ENCODE measurements at places on chromosomes 1 and 21. TPM values are rescaled to one million over a fixed set of nuclear protein-coding genes. Genes with fewer than 3 reads are reported as not detected.
A peak's percentile ranks its signal among the peaks of the same experiment; 100 is the strongest.

GRCh38 chr1:230717251-230717650 is 3.3 kb upstream of the AGT start:
- DNase-seq, result no peak

- no peak for DNase-seq
Observed at GRCh38 chr1:234690872-234691271, 80.9 kb upstream of the IRF2BP2 start.

DNA sequence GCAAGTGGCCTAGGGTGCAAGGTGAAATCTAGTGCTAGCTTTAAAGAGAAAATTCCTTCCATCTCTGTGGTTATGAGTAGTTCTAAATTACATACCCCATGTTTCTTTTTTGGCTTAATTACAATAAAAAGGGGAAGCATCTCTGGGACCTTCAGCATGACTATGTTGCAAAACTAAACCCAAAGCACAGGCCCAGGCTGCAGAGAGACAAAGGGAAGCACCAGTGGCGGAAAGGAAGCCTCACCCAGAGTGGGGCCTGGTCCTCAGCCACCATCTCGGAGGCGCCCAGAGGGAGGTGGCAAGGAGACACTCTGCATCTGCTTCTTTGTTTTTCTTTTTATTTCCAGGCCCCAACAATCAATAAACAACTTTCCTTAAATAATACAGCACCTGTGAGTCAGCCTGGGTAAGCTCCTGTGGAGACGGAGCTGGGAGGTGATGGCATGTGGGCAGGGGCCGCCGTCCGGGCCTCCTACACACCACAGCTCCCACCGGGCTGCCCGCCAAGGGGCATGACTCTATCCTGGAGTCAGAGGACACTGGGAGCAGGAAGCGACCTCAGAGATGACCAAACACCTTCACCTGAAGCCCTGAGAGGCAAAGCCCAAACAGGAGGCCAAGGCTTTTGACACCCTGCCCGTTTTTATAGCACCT is 21.7 kb downstream of the ITPKB start:
- no peak for DNase-seq

DNA sequence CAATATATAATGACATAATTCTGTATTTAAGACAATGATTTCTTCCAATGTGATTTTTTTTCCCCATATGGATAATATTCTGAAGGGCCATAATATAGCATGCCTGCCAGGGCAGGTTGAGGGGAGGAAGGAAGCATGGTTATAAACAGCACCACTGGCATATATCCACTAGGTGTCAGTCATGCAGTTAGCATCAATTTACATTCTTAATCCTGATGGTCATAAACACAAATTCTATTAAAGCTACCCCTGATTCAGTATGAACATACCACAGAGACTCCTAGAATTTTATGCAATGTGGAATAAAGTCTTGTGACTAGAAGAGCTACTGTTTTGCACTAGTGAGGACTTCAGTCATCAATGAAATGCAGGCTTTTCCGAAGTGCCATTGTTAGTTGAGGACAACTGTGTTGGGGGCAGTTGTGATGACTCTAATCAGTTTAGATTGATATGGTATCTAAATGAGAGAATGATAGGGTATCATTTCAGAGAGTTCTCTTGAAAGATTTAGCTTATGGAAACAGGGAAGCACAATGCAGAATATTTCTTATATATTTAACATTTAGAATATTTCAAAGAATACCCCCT is 342.7 kb upstream of the NR5A2 start:
- DNase-seq, result peak; percentile 35

C1QTNF12 gene
- 4.9 TPM for total RNA-seq

- DNase-seq, result no peak
Observed at GRCh38 chr1:218078916-218079315, 206.2 kb upstream of the RRP15 start.

GPR52 gene
- 1.3 TPM for total RNA-seq

- no peak for DNase-seq
Observed at GRCh38 chr1:163055531-163055930, 13.6 kb upstream of the RGS4 start.
